ENCODE measurements at places on chromosomes 12 and 14.

GRCh38 chr12:128551266-128551665 is 272.5 kb downstream of the SLC15A4 start:
- DNase-seq = no peak

GRCh38 chr12:64175254-64175945 is 46.7 kb downstream of the KICS2 start:
- DNase-seq = no peak

GRCh38 chr12:42582050-42582449 is 7.5 kb downstream of the PRICKLE1 start:
- no peak for DNase-seq

- no peak for DNase-seq
Observed at GRCh38 chr14:94374749-94375260, 13.6 kb downstream of the SERPINA1 start.

DNA sequence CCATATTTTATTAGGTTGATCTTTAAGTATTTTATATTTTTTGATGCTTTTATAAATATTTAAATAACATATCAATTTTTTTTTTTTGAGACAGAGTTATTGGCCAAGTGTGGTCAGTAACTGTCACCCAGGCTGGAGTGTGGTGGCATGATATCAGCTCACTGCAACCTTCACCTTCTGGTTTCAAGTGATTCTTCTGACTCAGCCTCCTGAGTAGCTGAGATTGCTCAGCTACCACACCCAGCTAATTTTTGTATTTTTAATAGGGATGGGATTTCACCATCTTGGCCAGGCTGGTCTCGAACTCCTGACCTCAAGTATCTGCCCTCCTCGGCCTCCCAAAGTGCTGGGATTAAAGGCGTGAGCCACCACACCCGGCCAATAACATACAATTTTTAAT is 71.1 kb downstream of the FUT8 start:
- DNase-seq = no peak

DNA sequence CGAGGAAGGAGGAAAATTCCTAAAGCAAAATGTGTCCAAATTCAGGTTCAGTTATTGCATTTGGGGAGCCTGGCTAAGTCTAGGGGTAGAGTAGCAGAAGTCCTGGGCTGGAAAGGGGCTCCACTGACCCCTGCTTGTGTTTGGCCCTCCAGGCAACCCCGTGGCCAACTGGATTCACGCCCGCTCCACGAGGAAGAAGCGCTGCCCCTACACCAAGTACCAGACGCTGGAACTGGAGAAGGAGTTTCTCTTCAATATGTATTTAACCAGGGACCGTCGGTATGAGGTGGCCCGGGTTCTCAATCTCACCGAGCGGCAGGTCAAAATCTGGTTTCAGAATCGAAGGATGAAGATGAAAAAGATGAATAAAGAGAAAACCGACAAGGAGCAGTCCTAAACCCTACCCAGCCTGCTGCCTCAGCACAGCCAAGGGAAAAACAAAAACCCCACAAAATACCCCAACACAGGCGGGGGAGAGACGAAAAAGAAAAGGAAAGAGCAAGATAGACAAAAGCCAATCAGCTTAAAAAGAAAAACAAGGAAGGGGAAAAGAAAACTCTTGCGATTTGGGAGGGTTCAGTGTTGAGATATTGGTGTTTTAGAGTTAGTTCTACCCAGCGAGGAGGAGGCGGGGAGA is 2.4 kb downstream of the HOXC9 start:
- no peak for DNase-seq

GRCh38 chr12:54564768-54565167 is 15.4 kb downstream of the PDE1B start:
- DNase-seq = no peak

GRCh38 chr12:91189516-91189915 is 6.9 kb upstream of the DCN start:
- DNase-seq = no peak

GRCh38 chr12:96501908-96502307 is 12.5 kb downstream of the CFAP54 start:
- no peak for DNase-seq

DNA sequence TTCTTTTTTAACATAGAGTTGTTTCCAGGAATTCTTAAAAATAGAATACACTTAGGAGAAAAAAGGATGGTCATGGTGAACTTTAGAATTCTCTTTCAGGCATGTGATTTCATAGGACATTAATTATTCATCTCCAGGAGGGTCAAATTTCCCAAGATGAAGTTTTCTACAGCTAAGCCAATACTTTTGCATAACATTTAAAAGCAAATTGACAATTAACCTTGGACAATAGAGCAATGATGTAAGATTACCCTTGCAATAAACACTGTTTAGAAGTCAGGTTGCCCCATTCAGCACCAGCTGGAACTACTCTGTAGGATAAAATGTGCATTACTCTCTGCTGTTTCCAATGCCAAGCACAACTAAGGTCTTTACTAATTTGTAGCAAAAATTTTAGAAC is 49.5 kb downstream of the SIX1 start:
- no peak for DNase-seq

DNA sequence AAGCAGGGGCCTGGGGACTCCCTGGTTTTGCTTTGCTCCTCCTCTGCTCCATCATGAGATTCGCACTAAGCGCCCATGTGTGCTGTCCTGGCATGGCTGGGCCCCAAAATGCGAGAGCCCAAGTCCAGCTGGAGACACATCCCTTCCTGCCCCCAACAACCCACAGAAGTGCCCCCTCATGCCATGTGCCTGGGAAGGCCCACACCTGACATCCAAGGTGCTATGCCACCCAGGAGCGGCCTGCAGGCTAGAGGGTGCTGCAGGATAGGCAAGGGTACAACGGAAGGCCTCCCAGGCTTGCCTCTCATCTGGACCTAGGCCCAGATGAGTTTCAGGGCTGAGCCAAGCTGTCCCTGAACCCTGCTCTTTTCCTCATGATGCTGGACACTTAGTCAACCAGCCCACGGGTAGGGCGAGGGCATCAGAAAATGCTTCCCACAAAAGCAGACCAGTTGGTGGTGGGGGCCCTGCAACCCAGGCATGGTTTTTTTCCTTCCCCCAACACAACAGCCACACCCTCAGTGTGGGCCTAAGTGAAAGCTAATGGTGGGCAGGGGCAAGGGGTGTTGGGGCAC is 13.2 kb upstream of the KRT80 start:
- no peak for DNase-seq

- no peak for DNase-seq
Observed at GRCh38 chr14:60160422-60160821, 4.8 kb downstream of the DHRS7 start.

GRCh38 chr12:39435531-39435930 is 7.4 kb downstream of the KIF21A start:
- DNase-seq = no peak

- no peak for DNase-seq
Observed at GRCh38 chr14:56552615-56553014, 27.0 kb upstream of the TMEM260 start.

- DNase-seq = no peak
Observed at GRCh38 chr12:118925407-118925806, 55.9 kb upstream of the SRRM4 start.

GRCh38 chr14:30287579-30288445 is 271.1 kb upstream of the G2E3 start:
- no peak for DNase-seq

- DNase-seq = no peak
Observed at GRCh38 chr14:49909016-49909415, 16.1 kb downstream of the ARF6 start.

DNA sequence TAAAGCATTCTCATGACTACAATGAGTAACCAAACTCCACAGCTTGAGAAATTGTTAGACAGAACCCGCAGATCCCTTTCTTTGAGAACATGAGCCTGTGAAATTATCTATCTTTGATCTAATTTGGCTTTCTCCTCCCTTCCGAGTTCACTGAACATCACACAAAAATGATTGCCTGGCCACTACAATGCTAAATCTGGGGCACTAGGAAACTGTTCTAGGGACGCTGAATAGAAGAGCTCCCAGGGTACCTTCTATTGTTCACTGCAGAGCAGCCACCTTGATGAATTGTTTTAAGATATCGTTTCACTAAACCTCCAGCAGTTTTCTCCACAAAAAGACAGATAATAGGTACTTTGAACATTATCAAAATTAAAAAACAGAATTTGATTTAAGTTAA is 47.5 kb downstream of the SINHCAF start:
- no peak for DNase-seq

- DNase-seq = no peak
Observed at GRCh38 chr14:104447750-104448149, 131.8 kb upstream of the C14orf180 start.

DNA sequence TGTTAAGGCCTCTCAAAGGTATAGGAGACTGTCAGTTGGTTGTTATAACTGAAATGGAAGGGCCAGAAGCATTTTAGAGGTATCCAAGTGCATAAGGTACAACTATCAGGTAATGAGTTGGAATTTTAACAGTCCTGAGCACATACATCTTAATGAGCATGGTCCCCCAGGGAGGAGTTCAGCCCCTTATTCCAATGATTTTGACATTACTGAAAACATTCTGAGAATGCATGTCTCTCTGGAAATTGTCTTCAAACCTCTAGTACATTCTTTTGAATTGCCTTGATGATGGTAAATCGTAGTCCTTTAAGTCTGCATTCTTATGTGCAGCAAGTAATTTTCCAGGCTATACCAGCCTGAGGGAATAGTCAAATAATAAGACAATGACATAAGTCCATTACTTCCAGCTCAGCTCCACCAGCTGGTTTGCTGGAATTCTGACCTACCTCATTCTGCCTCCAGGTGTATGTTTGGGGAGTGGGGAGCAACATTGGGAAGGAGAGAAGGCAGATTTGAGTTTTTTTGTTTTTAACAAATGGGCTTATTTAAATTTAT is 239.2 kb downstream of the MSRB3 start:
- no peak for DNase-seq

GRCh38 chr12:25677232-25677937 is 124.3 kb upstream of the LMNTD1 start:
- DNase-seq = no peak

- DNase-seq = no peak
Observed at GRCh38 chr14:61656341-61656740, 39.0 kb upstream of the HIF1A start.

DNA sequence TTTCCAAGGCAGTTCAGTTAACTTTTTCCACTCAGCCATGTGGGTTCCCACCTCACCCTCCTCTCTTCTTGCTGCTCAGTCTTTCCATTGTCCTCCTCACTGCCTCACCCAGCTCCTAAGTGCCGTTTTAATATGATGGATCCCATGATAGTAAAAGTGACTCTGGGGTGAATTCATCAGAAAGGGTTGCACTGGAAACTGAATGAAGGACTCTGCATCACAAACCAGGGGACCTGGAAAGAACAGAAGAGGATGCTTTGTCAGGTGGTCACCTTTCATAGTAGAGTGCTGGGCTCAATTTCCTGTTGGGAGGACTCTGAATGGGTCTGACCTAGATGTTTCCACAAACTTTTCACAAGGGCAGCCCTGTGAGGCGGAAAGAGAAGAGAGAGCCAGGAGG is 67.8 kb upstream of the SLC8A3 start:
- DNase-seq = no peak

DNA sequence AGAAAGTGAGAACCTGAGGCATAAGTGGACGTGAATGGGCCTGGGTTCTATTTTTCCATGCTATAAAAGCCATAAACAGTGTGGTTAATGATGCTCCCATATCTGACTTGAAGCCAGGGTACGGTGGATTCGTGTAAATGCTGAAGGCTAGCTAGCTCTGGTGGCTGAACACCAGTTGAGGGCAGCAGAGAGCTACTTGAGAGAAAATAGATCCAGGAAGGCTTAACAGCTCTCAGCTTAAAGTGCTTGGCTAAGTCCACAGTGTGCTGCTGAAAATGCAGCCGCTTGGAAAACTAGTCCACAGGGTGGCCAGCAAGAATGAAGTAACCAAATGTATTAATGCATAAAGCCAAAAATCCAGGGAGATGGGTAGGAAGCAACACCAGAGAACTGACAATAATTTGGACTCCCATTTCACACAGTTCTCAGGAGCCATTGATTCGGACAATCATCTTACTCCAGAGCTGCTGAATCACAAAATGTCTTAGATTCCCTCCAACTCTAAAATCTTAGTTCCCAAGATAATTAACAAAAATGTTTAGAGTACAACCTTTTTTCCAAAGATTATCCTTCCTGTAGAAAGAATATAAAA is 15.0 kb upstream of the FOXG1 start:
- no peak for DNase-seq

DNA sequence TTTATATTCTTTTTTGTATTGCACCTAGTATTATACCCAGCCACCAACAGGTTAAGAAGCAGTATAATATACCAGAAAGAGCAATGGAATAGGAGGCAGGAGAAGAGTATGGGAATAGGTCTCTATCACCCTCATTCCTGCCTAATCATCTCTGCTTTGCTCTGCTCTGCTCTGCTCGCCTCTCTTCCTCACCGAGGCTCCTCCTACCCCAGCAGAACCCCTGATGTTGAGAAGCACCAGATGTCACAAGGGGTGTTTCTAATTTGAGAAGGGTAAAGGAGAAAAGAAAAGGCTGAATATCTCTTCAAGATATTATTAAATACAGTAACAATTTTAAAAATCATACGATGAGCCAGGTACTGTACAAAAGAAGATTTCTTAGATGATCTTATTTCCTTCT is 89.0 kb downstream of the STON2 start:
- no peak for DNase-seq

DNA sequence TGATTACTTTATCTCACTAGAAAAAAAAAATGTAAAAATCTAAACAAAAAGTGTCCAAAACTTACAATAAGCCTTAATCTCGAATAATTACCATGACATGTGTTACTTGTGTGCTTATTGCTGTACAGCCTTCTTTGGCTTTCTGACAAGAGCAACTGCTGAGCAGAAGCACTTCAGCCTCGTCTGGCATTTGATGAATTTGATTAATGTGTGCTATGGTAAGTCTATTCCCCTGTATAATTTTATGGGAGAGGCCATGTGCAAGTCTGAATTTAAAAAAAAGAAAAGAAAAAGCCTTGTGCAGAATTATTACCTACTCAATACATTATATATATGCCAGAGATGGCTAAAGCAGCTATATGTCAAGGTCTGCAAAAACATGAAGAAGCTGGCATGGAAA is 113.9 kb downstream of the AEBP2 start:
- DNase-seq = no peak

DNA sequence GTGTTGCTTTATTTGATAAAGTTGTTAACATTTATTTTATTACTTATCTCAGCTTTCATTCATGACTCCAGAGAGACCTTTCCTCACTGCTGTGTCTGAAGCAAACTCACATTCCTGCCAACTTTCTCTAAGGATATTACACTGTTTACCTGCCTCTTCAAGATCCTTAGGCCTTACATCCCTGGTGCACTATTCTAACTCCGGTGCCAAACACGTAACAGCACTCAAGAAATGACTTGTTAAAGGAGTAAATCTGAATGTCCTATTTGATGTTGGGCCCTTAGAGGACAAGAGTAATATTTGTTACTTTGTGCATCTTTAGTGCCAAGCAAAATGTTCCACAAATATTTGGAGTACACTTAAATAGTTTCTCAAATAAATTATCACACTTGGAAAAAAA is 324.1 kb upstream of the FLRT2 start:
- DNase-seq = no peak

All from natural killer cell (primary cell).